ENCODE measurements at places on chromosomes 4 and X.

- DNase-seq, result no peak
These were observed 2.4 kb upstream of the DLG3 start for GRCh38 chrX:70442224-70442623.

- DNase-seq, result no peak
These were observed 14.1 kb downstream of the PSAPL1 start for GRCh38 chr4:7420661-7421040.

DNA sequence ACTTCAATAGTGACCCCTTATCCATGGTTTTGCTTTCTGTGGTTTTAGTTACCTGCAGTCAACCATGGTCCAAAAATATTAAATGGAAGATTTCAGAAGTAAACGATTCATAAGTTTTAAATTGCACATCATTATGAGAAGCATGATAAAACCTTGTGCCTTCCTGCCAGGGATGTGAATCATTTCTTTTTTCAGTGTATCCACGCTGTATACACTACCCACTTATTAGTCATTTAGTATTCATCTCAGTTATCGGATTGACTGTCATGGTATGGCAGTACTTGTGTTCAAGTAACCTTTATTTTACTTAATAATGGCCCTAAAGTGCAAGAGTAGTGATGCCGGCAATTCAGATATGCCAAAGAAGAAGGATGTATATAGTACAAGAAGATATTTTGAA lies 37.7 kb upstream of the TASL start:
- no peak for DNase-seq

GRCh38 chr4:1072830-1073446 lies 40.4 kb downstream of the RNF212 start:
- peak; percentile 26 for DNase-seq

DNA sequence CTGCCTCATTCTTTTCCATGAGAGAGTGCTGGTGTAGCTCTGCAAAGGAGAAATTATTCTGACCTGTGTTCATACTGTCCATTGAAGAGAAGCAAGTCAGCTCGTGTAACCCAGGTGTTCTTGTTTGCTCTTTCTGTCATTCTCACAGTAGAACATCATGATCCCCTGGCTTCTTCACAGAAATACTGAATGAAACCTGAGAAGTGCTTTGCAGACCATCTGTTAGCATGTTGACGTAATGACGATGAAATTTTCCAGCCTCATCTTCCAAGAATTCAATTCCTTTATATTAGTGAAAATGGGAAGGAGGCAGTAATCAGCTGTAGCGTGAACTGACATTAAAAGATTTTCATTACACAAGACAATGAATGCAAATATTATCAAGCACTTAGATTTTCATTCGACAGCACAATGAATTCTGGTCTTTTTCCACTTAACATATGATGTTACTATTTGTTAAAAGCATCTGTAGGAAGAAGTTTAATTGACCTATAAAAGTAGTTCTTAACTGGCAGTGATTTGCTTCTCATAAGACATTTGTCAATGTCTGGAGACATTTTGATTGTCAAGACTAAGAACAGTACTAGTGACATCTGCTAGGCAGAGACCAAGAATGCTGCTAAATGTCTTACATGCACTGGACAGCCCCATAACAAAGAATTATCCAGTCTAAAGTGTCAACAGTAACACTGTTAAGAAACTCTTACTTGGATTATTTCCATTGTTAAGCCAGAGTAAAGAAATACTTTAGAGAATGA lies 246.3 kb downstream of the BANK1 start:
- no peak for DNase-seq

DNA sequence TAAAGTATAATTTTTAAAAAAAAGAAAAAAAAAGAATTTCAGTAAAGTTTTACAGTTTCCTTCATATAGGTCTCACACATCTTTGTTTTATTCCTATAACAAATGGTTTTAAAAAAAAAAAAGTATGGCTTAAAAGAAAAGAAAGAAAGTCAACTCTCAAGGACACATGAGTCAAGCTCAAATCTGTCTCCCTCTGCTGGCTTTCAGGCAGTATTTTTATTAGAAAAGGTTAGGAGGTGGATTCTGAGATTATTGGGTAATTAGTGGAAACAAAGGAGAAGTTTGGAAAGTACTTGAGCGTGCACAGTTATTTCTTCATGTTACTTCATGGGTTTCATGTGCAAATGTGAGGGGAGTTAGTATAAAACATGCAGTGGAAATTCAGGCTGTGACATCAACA lies 36.6 kb upstream of the BTC start:
- DNase-seq, result no peak

DNA sequence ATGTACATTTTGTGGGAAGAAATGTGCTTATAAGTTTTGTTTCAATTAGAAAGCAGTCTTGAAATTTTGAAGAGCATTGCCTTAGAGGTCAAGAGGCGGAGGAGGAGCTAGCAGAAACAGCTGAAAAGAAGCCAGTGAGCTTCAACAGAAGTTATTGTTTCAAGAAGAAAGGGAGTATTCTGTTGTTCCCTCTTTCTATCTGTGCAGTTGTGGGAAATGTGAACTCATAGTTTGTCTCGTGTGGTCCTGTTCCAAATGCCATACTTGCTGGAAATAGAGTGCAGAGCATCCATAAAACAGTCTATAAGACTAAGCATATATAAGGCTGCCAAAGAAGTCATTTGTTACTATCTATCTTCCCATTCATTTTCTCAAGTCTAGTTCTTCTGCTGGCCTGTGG lies 1015.7 kb downstream of the DMD start:
- DNase-seq, result no peak

Data from activated gamma-delta T cell treated with anti-CD3 and anti-CD28 coated beads, Interleukin-2, amount 50 U/mL, for 16 hours (primary cell).